Thoracic aorta (tissue), 2 donors: ENCODE measurements at places on chromosomes 1 and 21. TPM values are rescaled to one million over a fixed set of nuclear protein-coding genes. Genes with fewer than 3 reads are reported as not detected.
A peak's percentile ranks its signal among the peaks of the same experiment; 100 is the strongest.

PMVK gene
- total RNA-seq, result 9.7 TPM

NRIP1 gene
- 11.9 TPM for total RNA-seq

CDCP2 gene
- not detected for total RNA-seq

ELAPOR1 gene
- total RNA-seq, result 7.2 TPM

DNA sequence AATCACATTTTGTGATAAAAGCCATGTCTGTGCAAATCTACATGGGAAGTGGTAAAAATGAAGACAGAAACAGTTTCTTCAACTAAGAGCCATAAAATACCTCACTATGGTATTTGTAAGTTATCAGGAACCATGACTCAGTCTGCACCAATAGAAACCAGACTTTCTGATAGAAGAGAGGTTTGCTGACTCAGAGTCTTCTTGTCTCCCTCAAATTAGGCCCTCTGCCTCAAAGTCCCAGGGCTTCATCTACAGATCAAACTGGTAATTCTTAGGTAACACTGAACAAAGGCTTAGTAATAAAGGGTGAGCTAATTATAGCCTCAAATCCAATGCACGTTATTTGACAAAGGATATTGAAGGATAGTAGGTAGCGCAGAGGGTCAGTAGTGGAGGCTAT, 30.9 kb upstream of the SSX2IP start:
- no peak for DNase-seq

DNA sequence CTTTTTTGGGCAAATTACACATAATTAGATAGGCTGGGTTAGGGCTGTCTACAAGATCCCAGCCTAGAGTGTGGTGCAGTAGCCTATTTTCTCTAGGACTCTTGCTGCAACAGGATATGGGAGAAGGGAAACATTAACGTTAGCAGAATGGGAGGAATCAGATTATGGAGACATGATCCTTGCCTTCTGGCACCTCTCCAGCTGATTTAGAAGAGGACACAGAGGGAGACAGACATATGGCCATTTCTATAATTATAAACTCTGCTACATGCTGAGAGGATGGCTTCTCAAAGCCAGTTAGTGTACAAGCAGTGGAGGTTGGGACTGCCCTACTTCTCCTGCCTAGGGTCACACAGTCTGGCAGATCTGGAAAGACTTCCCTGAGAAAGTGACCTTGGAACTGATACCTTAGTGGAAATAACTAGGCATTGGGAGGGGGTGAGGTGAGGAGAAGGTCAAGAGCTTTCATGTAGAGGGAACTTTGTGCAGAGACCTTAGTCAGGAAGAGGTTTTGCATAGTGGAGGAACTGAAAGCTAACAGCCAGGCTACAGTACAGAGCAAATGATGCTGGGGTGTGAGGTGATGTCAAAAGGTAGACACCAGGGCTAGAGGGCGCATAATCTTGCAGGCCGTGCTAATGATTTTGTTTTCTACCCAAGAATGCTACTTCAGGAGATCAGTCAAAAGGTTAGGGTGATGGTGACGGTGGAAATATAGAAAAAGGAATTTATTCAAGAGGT, 1.2 kb upstream of the CD1D start:
- no peak for DNase-seq

GRCh38 chr1:18041685-18042355, 65.8 kb upstream of the IGSF21 start:
- DNase-seq, result no peak

DNA sequence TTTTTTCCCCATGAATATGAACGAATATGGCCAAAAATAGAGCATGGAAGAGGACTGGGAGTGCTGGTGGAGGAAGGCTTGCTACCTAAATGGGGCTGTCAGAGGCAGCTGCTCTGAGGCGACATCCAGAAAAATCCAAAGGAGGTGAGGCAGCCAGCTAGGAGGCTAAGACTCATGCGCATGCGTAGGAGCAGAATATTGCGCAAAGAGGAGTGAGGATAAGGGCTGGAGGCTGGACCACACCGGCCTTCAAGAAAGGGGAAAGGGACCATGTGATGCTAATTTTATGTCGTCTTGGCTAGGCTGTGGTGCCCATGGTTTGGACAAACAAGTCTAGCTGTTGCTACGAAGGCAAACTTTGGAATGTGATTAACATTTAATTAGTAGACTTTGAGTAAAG, 30.5 kb downstream of the HEYL start:
- DNase-seq, result no peak

GRCh38 chr1:65207317-65207716, 59.3 kb downstream of the AK4 start:
- DNase-seq, result no peak

DNA sequence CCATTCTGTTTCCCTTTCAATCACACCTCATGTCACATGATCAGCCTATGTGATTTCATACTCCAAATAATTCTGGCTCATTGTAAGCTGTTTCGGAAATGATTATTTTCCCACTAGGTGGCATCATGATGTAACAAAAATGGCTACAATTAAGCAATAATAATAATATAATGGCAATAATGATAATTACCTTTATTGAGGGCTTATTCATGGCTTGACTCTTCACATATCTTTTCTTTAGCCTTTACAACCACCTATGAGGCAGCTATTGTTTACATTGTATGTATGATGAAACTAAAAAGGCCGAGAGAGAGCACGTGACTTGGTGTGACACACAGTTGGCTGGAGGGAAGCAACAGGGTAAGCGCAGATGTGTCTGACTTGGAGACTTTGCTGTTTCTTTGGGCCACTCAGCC, 12.5 kb upstream of the KPRP start:
- DNase-seq, result no peak

GRCh38 chr21:44749759-44750674, 38.6 kb upstream of the TSPEAR start:
- no peak for DNase-seq

DNA sequence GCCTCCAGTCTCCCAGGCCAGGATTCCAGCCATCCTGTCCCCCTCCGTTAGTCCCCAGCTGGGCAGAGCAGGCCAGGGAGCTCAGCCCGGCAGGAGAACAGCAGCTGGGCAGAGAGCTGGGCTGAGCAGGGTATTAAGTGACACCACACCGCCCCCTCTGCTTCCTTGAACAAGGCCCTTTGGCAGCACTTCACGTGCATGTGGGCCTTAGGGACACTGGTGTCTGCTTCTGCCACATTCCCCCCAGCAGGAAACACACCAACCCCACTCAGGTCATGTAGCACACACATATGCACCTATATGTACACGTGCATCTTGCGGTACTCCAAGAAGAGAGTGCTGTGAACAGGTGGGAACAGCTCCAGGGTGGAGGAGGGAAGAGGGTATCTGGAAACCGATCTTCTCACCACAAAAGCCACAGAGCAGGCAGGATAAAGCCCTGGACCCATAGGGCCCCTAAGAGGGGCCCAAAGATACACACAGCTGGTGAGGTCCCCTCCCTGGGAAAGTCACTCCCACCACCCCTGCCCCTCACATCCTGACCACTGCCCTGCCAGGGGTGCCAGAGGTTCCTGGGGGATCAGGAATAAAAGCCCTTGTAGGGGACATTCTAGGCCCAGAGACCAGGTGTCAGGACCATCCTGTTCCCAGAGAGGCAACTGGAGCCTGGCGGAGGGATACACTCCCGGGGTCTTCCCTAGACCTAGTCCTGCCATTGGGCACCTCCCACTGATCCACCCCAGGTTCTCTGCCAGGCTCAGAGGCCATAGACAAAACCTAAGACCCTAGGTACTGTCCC, 4.5 kb downstream of the EPHA2 start:
- DNase-seq, result no peak

- no peak for DNase-seq
Observed at GRCh38 chr1:14735841-14736240, 137.4 kb downstream of the KAZN start.

- no peak for DNase-seq
Observed at GRCh38 chr1:248189026-248189425, 8.0 kb upstream of the OR2M3 start.

- DNase-seq, result no peak
Observed at GRCh38 chr1:40823983-40824382, 38.2 kb downstream of the CITED4 start.

DNA sequence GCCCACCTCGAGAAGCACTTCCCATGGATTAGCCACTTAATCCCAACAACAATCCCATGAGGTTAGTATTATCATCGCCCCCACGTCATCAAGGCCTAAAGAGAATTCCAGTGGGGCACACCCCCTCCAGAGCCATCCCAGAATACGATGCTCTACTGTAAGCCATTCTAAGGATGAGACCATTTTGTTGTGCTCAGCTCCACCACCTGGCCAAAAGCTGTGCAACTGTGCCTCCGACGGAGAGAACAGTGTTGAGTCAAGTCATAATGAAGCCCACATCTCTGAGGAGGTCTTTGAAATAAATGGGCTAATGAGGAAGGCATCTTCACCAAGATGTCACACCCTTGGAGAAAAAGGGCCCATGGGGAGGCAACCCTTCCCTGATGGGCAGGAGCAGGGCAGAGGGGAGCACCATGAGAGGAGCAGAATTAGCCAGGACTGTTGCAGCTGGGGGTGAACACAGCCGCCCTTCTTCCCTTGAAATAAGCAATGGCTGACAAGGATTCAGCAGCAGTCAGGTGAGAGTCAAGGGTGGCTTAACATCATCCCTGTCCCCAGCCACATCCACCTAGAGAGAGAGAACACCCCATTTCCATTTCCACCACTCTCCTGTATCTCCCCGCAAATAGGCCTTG, 14.6 kb downstream of the SYF2 start:
- DNase-seq, result no peak

GRCh38 chr1:154808909-154809262, 61.2 kb downstream of the KCNN3 start:
- DNase-seq, result no peak

GRCh38 chr1:208068407-208068806, 157.5 kb upstream of the CD34 start:
- no peak for DNase-seq

GRCh38 chr1:153648000-153648643, 10.4 kb upstream of the SNAPIN start:
- DNase-seq, result no peak

DNA sequence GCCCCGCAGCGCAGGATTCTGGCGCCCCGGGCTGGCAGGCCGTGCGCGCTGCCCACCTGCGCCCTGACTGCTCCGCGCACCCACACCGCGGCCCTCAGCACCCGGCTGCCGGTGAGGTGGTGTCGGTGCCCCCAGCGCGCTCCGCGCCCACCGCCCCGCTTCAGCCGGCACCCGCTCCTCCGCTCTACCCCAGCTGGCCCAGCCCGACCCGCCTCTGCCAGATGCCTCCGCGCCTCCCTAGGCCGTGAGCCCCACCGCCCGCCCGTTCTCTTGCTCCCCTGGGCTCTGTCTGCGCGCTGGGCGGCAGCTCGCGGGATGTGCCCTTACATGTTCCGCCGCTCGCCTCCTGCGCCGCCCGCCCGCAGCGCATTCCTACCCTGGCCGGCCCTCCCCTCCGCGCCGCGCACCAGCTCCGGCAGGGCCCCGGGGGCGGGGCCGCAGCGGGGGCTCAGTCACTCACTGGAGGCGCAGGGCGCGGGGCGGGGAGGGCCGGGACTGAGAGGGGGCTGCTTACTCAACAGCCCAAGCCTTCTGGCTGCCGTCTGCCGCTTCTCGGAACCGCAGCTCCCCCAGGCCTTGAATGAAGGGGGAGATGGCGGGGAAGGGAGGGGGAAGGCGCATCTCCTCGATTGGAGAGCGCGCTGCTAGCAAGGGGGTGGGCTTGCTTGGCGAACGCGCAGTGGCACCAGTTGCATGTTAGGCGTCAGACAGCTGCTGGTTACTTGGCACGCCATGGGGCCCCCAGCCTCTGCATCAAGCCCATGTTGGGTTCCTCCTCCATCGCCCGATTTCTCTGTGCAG, at the start of gene PHLDA3:
Gene PHLDA3 (minus strand): TSS at position 345 of the 801 bp plus-strand sequence. CDS start 402 bp downstream, outside the sequence.
- peak; percentile 80 for DNase-seq

DNA sequence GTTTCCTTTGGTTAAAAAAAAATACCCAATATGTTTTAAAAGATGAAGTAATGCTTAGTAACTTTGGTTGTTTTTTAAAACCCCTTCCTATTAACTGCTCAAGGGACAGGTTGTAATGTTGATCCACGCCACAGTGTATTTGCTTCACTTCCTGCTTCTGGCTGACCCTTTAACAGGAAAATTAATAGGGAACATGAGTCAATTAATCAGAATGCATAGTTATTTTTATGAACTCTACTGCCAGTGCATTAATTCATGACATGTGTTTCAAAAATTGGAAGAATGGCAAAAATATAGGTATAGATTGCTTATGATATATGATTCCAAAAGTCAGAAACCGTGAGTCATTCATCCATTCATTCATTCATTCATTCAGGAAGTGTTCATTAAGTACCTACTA, 204.8 kb downstream of the SETD4 start:
- DNase-seq, result no peak

DNA sequence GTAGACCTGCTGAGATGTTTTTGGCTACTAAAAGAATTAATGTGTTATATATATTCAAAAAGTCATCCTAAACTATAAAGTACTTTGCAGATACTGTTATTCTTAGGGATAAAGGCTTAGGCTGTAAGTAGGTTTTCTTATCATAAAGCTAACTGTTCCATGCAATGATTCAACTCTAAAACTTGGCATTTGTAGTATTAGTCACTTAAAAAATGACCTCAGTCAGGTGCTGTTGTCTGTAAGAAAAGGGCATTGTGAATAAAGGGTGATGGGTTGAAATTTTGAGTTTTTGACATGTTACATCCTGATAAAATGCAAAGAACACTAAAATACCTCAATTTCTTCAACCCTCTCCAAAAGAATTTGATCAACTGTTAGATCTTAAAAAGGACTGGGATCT, 32.9 kb downstream of the ADCY10 start:
- DNase-seq, result no peak

DNA sequence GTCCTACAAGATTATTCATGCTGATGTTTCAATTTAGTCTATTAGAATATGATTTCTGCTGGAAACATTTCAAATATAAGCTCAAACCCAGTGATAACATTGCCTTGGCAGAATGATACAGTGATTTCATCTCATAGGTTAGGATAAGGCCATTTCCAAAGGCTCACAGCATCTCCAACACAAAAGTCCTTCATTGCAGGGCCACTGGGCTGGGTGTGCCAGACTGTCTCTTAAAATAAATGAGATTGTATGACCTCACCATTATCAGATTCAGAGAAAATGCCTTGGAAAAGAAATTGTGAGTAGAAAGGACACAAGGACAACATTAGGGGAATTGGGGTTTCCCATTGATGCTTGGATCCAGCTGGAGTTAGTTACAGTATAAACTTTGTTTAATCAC, 30.4 kb downstream of the NGF start:
- no peak for DNase-seq

DNA sequence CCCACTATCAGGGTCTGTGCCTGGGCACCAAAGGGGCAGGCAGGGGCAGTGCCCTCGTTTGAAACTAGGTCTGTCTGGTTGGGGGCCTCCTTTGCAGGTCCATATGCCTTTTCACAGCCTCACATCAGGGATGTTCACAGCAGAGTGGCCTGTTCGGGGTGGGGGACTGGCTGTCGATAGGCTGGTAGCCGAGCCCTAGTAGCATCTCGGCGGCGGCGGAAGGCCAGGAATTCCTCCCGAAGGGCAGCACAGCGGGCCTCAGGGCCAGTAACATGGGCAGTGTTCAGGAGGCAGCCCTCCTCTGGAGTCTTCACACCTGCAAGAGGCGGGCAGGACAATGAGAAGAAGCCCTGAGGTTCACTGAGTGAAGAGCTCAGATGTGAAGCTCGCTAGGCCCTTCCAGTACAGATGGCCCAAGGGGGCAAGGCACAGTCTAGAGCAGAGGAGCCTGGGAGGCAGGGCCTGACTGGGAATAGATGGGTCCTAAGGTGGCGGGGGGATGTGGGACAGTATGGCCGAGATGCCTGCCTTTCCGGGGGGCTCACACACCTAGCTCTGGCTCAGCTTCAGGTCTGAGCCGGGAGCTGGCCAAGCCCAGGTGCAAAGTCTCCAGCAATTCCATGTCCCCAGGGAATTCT, 2.0 kb upstream of the TAGLN2 start:
- no peak for DNase-seq
